Liver (tissue), 10 donors: ENCODE measurements at places on chromosomes 13 and 19. TPM values are rescaled to one million over a fixed set of nuclear protein-coding genes. Genes with fewer than 3 reads are reported as not detected.
A peak's percentile ranks its signal among the peaks of the same experiment; 100 is the strongest.

GRCh38 chr13:19817510-19818158 is 34.9 kb upstream of the PSPC1 start:
- DNase-seq = no peak

DNA sequence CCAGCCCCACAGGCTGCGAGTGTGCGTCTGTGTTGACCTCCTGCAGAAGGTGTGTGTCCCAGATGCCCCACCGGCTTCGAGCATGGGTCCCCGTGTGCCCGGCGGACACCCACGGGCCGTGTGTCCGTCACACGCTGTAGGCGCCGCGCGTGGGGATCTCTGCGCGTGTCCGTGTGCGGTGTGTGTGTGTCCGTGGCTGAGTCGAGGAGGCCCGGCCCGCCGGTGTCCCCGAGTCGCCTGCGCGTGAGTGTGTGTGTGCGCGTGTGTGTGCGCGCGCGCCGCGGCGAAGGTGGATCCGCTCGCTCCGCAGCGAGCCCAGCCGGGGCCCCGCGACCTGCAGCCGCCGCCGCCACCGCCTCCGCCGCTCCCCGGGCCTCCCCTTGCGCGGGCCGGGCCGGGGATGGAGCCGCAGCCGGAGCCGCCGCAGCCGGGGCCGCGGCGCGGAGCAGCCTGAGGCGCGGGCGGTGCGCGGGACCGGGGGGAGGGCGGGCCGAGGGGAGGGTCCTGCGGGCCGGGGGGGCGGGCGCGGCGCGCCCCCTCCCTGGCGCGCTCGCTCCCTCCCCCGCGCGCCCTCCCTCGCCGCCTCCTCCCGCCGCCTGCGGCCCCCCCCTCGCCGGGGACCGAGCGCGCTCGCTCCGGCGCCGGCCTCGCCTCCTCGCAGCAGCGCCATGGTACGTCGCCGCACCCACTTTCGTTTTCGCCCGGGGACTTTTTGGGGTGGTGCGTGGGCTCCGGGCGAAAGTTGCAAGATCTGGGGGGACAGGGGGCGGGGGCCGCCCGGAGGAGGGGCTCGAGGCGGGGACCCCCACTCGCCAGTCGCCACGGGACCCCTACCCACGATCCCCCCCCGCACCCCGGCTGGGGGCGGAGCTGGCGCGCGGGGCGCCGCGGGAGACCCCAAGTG is 7.1 kb upstream of the NFIC start:
- no peak for DNase-seq

DNA sequence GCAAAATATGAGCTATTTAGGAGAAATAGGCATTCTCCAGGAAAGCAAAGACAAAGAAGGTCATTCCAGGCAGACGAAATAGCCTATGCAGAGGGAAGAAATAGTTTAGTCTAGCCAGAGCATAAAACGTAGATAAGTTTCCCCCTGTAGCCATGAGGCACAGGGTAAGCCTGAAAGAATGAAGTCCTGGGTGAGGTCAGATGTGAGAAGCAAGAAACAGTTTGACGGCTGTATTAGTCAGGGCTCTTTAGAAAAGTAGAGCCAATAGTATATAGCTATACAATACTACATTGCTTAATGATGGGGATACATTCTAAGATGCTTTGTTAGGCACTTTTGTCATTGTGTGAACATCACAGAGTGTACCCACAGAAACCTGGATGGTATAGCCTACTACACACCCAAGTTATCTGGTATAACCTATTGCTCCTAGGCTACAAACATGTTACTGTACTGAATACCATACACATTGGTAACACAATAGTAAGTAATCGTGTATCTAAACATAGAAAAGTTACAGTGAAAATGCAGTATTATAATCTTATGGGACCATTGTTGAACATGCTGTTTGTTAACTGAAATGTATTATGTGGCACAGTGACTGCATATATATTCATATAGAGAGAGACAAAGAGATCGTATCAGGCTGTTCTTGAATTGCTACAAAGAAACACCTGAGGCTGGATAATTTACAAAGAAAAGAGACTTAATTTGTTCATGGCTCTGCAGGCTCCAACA is 59.3 kb upstream of the WDFY2 start:
- no peak for DNase-seq

PTPRH gene
- total RNA-seq = 3.1 TPM

GPR4 gene
- total RNA-seq = 0.84 TPM

- DNase-seq = no peak
These were observed 95.9 kb downstream of the AKAP11 start for GRCh38 chr13:42367831-42368230.

MTIF3 gene
- total RNA-seq = 28.0 TPM

MYCBP2 gene
- 34.0 TPM for total RNA-seq

DNA sequence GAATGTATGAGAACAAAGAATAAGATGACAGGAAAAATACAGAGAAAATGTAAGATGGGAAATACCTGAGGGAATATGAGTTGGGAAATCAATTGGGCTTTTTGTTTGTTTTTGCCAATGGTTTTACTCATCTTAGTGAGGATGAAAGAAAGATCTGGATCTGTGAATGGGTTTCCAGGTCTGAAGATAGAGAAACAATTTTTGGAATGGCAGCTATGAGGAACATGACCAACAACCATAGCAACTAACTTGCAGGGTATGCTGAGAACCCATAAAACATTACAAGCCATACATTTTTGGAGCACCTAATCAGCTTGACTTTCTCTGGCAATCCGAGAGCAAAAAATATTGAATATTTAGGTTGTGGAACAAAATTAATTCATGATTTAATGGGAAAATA is 290.0 kb downstream of the KCTD12 start:
- no peak for DNase-seq

- DNase-seq = no peak
These were observed 229.8 kb downstream of the KLF5 start for GRCh38 chr13:73288596-73288995.

- peak; percentile 40 for DNase-seq
These were observed 6.9 kb upstream of the SULT2B1 start for GRCh38 chr19:48544856-48545750.

DNA sequence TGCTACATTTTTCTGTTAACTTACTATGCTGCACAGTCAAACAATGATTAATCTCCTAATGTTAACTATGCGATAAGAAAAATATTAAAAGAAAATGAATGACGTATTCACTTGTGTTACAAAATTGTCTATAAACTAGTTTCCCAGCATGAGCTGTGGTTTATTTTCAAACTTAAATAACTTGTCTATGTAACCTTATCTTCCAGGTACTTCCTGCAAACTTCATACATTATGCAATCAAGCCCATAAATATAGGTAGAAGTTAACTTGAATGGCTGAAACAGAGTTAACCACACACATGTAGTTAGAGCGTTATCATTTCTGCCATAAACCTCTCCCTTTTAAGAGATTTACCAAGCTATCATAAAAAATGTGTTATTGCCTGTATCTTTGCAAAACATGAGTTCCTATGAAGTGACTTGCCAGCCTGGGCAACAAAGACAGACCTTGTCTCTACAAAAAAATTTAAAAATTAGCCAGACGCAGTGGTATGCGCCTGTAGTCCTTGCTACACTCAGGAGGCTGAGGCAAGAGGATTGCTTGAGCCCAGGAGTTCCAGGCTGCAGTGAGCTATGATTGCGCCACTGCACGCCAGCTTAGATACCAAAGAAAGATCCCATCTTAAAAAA is 17.7 kb upstream of the KLF5 start:
- no peak for DNase-seq

DNA sequence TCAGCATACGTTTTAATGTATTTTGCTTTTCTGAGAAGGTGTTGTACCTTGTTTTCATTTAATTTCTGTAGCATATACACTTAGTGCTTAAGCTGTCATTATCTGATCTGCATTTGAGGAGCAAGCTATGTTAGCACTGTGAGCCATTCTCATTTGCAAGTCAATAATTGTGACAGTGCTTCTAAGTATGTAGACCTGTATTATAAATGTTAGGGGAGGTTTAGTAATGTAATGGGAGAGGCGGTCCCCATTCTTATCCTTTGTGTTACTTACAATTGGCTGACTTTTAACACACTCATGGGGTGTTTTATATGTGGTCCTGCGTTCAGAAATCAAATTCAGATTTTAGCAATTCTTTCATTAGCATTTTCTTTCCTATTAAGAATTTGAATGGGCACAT is 90.2 kb downstream of the GPC6 start:
- DNase-seq = no peak

DNA sequence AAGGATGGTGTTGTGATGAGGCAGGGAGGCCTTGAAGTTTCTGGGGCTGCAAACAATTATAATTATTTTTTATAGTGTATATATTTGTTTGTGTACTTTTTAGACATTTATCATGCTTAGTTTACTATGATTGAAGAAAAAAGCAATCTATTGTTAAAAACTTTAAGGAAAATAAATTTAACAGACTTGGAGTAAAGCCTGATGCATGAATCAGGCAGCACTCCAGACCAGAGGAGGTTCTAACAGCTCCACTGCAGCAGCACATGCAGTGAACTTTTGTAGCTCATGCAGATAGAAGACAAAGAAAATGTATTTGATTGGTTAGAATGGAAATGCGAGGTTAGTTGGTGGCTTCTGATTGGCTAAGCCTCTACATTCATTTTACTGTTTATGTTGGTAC is 36.8 kb upstream of the PABPC3 start:
- no peak for DNase-seq
